ENCODE measurements at places on chromosomes 5 and 9.

DNA sequence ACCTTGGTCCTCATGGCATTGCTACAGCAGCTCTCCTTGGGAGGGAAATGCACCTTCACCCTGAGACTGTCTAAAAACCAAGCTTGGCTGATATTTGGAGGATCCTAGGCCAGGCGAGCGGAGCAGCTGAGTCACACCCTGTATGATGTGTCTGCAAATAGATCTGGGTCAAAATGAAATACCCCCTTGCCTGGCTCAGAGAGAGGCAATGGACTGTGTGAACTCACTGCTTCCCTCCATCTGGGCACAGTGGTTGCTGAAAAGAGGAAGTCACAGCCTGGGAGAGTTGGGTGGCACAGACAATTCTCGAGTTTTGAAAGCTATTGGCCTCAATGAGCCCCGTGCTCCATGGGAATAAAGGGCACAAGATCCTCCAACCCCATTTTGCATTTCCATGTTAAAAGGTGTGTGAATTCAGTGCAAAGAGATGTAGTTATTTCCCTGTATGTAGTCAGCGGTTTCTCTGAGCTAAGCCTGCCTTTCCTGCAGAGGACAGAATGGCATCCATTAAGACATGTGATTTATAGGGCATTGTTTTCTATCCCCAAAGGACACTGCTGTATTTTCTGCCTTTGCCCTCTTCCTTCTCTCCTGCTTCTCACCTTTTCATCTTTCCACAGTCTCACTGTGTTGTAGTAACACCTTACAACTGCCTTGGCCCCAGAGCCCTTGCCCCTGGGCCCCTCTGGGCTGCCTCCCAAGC, 177.2 kb downstream of the GADD45G start:
- DNase-seq, result no peak

GRCh38 chr5:149526845-149527590, 24.2 kb downstream of the CSNK1A1 start:
- DNase-seq, result no peak

- no peak for DNase-seq
These were observed 11.1 kb upstream of the ESM1 start for GRCh38 chr5:54996466-54996865.

DNA sequence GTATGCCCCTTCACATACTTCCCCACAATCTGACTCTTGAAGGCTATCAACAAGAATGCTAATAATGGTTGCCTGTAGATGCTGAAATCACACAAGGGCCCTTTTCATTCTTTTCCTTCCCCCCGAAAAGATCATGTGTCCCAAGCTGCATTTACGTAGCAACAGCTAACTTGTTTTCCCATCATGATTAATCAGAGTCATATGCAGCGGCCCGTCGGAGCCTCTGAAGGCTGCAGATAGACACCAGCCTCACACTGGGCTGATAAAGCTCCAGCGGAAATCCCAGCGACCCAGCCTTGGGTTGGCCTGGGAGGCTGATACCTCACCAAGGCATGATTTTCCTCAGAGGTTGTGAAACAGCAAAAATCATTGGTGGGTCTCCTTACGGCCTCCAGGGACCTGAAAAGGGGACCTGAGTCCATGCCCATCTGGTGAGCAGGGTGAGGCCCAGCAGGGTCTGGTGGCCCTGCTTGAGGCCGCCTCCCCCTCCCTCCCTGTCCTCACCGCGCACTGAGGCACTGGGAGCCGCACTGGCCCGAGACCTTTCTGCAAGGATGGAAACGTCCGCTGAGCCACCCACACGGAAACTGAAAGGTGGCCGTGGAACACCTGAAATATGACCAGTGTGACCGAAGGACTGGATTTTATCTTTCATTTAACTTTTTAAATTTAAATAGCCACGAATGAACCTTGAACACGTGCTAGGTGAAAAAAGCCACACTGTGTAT, 114.2 kb upstream of the PHYKPL start:
- DNase-seq, result no peak

GRCh38 chr9:17630531-17630949, 51.7 kb downstream of the SH3GL2 start:
- DNase-seq, result peak; percentile 44

DNA sequence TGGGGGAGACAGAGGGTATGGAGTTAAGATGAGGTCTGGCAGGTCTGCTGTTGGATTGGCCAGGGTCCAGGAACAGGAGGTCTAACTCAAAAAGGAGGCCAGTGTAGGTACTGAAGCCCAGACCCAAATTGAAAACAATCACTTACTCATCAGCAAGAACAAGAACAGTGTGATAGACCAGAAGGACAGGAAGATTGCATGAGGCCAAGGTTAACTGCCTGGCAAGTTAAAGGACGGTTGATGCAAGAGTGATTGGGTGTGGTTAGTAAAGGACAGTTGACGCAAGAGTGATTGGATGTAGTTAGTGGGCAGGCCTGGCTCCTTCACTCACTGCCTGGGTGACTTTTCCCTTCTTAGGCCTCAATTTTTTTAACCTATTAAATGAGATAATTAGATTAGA, 132.6 kb downstream of the PDZD2 start:
- no peak for DNase-seq

GRCh38 chr5:101306391-101307137, 403.5 kb upstream of the ST8SIA4 start:
- DNase-seq, result no peak

GRCh38 chr9:98521141-98521540, 187.6 kb downstream of the GABBR2 start:
- peak; percentile 59 for DNase-seq

GRCh38 chr9:121239071-121239470, 28.9 kb upstream of the GSN start:
- no peak for DNase-seq

- no peak for DNase-seq
These were observed 7.6 kb upstream of the GRPEL2 start for GRCh38 chr5:149337736-149338135.

GRCh38 chr9:115416299-115416698, 298.3 kb upstream of the TNC start:
- no peak for DNase-seq

DNA sequence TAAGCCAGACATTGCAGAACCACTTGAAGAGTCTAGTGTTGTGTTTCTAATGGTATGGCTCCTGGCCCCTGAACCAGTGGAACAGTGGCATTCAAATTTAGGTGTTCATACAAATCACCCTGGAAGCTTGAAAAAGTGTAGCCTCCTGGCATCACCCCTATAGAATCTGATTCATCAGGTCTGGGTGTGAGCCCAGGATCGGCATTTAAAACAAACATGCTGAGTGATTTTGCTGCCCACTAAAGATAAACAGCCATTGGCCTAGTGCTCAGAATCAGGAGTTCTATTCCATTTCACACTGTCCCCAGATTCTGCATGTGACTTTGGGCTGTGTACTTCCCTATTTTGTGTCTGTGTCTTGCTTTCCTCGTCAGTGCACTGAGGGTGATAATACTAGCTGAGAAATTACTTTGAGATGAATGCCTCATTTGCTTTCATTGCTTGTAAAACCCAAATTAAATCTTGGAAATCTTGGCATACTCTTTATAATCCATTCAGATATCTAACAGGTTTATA, 241.5 kb upstream of the CLINT1 start:
- no peak for DNase-seq

DNA sequence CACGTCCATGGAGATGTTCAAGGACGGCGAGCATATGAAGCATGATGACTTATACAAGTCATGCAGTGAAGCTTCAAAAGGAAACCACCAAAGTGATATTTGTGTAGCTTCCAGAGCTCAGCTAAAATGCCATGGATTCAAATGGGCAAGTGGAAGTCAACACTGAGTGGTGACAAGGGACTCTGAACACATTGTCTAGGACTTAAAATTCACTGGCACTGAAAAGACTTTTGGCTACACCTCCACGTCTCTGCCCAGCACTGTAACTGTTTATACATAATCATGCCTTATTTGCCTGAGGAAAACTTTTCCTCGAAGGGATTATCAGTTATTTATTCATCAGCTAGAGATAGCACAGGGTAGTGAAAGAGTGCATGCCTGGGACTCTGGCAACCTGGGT, 15.2 kb downstream of the CTXN3 start:
- DNase-seq, result no peak

DNA sequence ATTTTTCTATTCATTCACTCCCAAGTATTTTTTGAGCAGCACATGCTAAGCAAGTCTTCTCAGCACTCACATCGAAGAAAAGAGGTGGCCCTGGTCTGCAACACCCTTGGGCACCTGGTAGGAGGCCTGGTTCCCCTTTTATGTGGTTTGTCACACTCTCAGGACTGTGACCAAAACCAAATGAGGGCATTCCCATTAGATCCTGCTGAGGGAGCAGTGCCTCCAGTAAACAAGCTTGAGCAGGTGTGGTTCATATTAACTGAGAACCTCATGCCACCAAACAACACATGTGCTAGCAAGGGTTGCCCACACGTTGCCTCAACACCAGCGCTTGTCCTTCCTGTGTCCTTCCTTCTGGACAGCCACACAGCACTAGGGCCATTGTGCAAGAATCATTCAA, 26.9 kb upstream of the SYK start:
- no peak for DNase-seq

- DNase-seq, result no peak
These were observed 539.7 kb downstream of the CTNND2 start for GRCh38 chr5:11364531-11364930.

DNA sequence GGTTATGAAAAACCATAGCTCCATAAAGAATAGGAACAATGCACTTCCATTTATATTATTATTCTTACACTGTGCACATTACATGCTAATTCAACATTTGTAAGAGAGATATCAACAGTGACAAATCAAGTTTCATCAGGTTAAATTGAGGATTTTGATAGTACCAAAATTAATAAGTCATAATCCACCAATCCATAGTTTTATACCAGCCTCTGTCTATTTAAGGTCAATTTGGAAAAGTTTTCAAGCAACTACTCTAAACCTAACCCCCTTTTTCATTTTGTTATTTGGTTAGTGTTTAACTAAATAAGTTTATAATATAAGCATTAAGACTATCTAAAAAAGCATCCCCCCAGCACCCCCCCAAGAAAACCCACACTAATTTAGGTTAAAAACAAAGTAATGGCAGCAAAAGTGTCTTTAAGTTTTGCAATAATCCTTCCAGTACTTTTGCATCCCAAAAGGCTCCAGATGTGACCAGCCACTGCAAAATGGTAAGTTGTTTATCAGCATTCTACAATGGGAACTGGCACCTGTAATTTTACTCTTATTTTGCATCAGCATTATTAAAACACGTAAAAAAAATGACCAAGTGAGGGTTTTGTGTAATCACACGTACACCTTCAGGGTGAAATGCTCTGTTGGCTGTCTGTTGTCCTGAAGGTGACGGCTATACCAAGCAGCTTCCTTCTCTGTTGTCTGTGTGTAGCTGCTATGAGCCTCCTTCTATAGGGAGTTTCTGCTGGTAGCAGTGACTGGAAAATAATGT, 36.8 kb upstream of the SSBP2 start:
- no peak for DNase-seq

GRCh38 chr9:112334432-112334841, 1.0 kb upstream of the PTBP3 start:
- no peak for DNase-seq

DNA sequence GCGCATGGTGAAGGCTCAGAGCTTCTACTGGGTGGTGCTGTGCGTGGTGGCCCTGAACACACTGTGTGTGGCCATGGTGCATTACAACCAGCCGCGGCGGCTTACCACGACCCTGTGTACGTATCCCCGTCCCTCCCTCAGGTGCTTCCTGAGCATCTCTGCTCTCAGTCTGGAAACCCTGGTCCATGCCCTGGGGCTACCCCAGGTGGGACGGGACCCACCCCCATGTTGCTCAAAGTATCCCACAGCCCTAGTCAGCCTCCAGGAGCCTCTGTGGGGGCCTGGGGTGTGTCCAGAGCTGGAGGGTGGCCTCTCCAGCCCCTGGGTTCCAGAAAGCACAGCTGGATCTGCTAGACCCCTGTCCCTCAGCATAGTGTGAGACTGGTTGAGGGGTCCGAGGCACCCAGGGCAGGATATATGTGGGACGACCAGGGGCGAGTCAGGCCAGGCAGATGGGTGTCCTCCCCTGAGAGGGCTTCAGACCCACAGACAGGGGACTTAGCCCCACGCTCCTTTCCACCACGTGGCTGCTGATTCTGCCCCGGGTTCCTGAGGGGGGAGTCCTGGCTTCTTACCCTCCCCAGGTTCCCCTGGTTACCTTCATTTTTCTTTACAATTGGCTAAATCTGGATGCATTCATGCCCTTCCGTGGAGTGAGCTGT, 94.0 kb downstream of the CACNA1B start:
- DNase-seq, result no peak
